NCI-H524 (cell line): ENCODE measurements at places on chromosomes 13 and 19.

DNA sequence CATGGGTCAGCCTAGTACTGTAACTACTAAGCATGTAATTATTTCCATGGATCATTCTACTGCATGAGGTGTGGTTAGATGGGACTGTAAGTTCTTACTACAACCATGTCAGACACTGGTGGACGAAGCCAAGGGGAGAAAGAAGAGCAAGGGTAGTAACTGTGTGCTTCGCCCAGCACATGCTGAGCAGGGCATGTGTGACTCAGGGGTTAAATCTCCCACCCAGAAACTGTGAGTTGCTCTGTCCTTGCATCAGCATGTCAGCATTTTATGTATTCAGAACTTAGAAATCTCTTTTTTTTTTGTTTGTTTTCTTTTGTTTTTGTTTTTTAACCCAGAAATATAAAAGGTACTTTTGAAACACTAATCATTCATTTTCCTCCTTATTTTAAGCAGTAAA lies 436.6 kb upstream of the KLF12 start:
- no peak for DNase-seq

DNA sequence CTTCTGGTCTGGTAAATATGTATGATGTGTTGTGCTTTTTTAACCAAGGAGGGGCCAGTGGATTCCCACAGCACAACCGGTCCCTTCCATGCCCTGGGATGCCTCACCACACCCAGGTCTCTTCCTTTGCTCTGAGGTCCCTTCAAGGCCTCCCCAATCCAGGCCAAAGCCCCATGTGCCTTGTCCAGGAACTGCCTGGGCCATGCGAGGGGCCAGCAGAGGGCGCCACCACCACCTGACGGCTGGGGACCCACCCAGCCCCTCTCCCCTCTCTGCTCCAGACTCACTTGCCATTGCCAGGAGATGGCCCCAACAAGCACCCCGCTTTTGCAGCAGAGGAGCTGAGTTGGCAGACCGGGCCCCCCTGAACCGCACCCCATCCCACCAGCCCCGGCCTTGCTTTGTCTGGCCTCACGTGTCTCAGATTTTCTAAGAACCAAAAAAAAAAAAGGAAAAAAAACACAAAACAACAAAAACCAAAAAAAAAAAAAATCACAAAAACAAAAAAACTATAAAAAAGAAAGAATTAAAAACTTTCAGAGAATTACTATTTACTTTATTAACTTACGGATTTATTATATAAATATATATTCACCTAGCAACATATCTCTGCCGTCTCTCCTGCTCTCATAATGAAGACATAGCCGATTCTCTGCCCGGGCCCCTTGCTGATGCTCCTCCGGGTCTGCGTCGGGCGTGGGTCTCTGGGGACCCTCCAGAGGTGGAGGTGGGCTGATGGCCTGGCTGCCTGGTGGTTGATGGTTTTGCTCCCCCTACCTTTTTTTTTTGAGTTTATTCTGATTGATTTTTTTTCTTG lies 14.4 kb downstream of the CAPN12 start:
- peak; percentile 42 for DNase-seq

DNA sequence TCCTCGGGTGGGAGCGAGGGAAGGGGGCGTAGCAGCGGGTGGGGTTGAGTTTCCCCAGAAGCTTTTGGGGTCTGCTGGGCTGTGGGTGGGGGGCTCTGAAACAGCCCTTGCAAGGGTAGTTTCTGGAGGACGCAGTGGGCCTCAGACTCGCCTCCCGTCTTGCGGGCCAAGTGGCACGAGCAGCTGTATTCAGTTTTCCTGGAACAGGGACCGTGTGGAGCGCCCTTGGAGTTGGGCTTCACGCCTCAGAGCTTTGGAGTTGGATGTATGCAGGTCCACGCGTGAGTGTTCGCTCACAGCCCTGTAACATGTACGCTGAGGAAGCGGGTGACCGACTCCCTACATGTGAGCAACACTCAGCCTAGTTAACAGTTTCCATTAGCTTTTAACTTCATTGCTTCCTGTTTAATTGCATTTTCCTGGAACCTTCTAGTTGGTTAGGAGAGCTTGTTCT lies 603 bp downstream of the TM9SF2 start:
- no peak for DNase-seq

GRCh38 chr13:98026457-98026857 lies 73.0 kb downstream of the IPO5 start:
- DNase-seq: no peak

DNA sequence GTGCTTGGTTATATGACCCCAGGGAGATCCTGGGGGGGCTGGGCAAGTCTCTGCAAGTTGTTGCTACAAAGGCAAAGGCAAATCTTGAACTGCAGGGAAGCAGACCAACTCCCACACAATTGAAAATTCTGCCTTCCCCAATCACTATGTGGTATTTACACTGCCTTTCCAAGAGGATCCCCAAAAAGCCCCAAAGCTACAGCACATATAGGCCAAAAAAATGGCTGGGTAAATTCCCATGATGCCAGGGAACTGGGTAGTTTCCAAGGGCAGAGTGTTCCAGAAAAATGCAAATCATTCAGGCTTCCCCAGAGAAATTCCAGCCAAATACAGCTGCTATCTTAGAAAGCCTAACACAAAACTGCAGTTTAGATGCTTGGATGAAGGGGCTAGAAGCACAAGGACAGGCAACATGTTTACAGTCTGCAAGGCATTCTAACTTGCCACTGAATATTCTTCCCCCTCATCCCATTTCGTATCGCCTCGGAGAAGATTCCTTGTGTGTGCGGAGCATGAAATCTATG lies 6.2 kb downstream of the FOXO1 start:
- DNase-seq: no peak

DNA sequence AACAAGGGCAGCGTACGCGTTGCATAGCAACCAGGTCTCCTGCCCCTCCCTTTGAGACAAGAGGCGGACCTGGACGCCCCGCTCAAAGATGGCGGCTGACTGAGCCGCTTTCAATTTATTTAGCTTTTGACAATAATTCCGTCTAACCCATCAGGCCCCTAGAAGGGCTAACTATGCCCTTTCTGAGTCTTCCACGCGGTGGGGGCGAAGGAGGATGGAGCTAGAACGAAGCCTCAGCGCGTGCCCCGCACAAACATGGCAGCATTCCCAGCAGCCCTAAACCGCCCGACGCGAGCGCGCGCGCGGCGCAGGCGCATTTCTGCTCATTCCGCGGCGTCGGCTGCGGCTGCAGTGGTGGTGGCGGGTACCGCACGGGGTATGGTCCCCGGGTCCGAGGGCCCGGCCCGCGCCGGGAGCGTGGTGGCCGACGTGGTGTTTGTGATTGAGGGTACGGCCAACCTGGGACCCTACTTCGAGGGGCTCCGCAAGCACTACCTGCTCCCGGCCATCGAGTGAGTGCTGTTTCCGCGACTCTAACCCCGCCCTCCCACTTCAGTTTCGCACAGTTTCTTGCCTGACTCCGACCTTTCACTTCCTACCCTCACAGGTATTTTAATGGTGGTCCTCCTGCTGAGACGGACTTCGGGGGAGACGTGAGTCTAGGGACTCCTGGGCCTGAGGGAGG lies at the start of gene MED25:
MED25 (plus strand) TSS at position 326 of the 685 bp plus-strand sequence; CDS start at position 379, 53 bp downstream.
- peak; percentile 85 for DNase-seq

DNA sequence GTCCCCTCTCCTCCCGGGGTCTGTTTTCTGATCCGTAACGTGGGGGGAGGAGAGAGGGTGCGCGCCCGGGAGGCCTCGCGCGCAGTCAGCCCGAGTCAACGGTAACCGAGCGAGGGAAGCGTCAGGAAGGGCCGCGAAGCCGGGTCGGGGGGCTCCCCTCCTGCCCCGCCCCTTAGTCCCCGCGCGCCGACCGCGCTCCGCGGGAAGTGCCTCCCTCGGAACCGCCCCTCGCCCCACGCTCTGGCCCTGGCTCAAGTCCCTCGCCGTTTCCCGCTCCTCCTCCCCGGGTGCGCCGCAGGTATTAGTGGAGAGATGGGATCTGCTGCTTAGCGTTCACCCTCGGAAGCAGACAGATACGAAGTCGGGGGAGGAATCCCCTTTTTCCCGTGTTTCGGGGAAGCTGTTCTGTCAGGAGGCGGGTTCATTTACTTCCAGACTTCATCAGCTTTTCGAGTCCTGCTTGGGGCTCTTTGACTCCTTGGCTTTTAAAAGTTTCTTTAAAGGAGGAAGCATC lies 770 bp downstream of the HNRNPM start:
- peak; percentile 32 for DNase-seq

DNA sequence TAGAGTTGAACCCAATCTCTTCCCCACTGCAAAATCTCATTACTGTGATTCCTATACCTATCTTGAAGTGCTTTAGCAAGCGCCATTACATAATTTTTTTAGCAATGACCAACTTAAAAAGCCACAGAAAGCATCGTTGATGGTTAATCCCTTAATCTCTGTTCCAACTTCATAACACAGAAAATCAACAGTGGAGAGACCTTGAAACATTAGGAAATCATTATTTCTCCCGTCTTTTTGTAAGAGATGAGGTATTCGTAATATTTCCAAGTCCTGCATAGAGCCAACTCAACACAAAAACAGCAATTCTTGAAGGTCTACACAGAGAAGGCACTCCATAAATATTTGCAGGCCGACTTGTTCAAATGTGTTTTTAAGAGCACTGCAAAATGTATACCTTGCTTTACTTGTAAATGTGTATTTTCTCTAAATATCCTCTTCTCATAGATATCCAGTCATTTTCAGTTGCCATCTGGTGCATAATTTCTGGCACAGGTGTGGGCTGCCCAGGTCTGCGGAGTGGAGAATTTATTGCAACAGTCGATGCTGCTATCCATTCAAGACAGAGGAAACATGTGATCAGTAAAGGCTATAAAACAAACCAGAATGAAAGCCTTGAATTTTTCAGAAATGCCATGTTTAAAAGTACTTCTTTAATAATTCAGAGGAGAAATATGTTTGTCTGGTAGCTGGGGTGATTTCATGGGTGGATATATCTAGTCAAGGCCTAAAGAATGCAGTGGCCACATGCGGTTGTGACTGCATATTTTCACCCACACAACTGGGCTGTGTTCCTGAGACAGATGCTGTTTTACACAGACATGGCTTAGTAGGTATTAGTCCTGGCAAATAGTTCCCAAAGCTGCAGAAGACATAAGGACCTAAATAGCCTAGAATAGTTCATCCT lies 234.3 kb upstream of the STARD13 start:
- DNase-seq: no peak

DNA sequence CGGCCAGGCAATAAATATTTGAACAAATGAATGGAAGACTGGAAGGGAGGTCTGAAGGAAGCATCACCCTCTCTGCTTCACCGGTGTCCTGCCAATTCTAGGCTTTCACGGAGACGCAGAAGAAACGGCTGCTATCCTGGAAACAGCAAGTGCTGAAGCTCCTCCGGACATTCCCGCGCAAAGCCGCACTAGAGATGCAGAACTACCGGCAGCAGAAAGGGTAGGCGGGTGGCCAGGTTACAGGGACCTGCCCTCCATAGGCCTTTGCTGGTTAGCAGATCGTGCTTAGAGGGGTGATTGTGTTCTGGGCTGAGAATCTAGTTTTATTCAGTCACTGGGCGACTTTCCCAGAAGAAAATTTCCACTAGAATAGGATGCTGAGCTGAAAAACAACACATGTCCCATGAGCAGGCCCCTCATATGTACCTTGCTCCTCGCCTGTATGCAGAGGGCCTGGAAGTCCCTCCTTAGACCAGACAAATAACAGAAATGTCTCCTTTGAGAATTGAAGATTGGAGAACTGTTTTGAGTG lies 11.0 kb downstream of the PAF1 start:
- DNase-seq: no peak

GRCh38 chr13:37340901-37341670 lies 235.6 kb upstream of the CSNK1A1L start:
- no peak for DNase-seq
